ENCODE measurements at places on chromosomes 11 and 22. TPM values are rescaled to one million over a fixed set of nuclear protein-coding genes. Genes with fewer than 3 reads are reported as not detected.

DNA sequence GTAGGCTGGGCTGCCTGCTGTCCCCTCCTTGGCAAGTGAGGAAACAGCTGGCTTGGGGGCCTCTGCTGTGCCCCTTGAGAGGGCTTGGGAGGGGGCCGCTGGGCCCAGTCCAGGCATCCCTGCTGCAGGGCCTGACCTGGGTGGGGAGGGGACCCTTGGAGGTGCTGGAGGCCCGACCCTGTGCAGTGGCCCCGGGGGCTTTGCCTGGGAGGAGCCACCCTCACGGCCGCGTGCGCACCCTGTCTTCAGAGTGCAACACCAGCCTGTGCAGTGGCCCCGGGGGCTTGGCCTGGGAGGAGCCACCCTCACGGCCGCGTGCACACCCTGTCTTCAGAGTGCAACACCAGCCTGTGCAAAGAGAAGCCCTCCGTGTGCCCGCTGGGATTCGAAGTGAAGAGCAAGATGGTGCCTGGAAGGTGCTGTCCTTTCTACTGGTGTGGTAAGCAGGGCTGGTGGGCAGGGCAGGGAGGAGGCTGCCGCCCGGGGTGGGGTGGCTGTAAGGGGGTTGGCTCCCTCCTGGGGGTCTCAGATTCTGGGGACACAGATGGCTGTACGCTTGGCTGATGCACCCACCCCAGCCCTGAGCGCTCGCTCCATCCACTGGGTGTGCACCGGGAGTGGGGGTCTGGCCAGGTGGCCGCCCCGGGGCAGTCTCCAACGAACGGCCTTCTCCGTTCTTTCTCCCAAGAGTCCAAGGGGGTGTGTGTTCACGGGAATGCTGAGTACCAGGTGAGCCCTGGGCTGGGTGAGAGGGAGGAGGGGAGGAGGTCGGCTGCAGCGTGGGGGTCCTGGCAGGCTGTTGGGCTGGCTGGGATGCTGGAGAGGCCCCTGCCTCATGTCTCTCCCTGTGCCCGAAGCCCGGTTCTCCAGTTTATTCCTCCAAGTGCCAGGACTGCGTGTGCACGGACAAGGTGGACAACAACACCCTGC, 32.9 kb downstream of the MUC2 start:
- no peak for DNase-seq

DNA sequence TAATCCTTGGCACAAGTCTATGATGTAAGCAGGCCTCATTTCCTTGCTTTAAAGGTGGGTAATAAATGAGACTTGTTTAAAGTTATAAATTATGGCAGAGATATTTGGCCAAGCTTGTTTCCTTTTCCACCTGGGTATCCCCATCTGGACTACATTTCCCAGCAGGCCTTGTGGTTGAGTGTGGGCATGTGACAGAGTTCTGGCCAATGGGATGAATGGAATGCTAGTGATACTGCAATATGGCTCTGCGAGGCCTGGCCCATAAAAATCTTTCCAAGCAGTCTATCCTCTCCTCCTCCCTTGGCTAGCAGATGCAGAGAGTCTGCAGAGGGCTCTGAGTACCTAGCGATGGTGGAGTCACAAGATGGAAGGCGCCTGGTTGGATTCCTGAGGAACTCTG, 102.5 kb downstream of the TIMP3 start:
- DNase-seq, result no peak

GRCh38 chr11:76962583-76963416, 71.4 kb upstream of the B3GNT6 start:
- no peak for DNase-seq

- DNase-seq, result no peak
Measured at GRCh38 chr11:69078930-69079605, 30.3 kb downstream of the TPCN2 start.

Gene SDHAF2
- polyA plus RNA-seq, result 67.7 TPM

DNA sequence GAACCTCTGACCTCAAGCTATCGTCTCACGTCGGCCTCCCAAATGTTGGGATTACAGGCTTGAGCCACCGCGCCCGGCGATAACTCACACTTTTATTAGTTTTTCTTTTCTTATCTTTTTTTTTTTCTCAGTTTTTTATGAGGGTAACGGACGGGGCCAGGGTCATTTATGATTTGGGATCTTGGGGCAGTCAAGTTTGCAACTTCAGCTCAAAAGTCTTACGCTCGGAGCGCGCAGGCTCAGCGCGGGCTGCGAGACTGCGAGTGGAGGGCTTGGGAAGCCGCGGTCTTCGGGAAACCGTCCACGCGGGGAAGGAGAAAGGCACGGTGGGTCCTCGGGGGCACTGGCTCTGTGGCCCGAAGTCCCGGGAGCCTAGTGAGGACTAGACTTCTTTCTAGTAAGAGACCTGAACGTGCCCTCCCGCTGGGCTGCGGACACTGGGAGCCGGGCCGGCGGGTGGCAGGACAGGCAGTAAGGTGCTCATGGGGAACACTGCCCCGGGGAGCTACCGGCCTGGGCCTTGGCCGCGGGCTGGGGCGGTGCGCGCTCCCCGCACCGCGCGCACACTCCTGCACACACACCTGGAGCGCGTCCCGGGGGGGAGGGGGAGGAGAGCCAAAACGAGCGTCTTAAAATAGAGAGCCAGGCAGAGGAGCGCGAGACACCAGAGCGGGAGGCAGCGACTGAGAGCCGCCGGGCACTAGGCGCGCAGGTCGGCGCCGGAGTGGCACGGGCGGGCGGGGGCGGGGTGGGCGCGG, 476 bp upstream of the BARX2 start:
- DNase-seq, result no peak

Data from BJ (cell line).